ENCODE measurements at places on chromosomes 3 and 15.

- no peak for DNase-seq
These were observed 14.1 kb downstream of the ANKRD34C start for GRCh38 chr15:79296583-79296982.

- no peak for DNase-seq
These were observed 4.5 kb upstream of the GJD2 start for GRCh38 chr15:34759347-34759746.

- no peak for DNase-seq
These were observed 1.1 kb downstream of the IQCF6 start for GRCh38 chr3:51777985-51778384.

DNA sequence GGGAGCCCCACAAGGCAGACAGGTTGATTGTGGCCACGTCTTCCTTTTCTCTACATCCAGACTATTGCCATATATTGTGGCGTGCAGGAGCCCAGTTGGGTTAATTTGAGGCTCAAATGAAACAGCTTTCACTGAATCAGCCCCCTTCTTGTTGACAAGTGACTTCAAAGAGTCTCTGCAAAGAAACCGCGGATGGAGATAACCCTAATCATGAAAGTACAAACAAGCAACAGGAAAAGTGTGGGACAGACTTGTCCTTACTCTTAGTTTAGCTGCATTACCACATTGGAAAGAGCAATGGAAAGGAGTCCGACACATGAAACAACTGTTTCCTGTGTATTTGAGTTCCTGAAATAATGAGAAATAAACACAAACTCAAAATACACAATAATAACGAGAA, 3.3 kb downstream of the TMEM40 start:
- DNase-seq = no peak

DNA sequence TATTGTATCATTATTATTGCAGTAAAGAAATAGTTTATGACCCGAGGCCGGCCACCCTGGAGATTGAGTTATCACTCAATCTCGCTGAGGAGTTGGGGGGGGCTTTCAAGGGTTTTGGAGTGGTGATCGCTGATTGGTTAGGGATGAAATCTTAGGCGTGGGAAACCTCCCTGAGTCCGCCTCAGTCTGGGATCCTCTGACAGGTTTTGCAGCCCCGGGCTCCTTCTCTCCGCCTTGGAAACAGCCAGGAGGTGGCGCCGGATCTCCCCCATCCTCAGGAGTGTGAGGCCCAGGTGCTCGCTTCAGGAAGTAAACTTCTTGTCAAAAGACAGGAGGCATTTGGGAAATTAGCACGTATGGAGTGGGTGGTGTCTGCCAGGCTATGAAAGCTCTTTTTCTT, 41.1 kb upstream of the SEC61A1 start:
- DNase-seq = no peak

DNA sequence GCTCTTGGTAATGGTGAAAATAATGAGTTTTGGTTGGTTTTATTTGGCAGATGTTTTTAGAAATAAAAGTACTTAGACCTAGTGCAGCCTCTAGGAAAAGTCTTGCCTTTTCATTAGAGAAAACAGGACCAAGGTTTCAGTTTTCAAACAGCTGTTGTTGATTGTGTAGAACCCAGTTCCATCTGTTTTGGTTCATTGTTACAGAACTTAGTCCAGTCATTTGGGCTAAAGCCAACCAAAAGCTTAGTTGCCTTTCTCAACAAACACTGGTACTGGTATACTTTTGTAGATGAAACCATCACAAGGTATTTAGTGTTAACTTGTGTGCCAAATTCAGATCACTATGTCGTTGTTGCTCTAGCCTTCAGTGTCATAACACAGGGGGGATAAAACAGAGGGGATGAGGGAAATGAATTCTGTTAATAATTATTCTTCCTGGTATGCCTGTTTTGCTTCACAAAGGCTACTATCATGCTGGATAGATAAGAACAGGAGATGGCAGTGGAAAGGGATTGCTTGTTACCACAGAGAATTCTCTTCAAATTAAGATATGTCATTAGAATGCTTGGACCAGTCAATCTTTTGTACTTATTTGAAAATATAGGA, 12.6 kb upstream of the APH1B start:
- no peak for DNase-seq

DNA sequence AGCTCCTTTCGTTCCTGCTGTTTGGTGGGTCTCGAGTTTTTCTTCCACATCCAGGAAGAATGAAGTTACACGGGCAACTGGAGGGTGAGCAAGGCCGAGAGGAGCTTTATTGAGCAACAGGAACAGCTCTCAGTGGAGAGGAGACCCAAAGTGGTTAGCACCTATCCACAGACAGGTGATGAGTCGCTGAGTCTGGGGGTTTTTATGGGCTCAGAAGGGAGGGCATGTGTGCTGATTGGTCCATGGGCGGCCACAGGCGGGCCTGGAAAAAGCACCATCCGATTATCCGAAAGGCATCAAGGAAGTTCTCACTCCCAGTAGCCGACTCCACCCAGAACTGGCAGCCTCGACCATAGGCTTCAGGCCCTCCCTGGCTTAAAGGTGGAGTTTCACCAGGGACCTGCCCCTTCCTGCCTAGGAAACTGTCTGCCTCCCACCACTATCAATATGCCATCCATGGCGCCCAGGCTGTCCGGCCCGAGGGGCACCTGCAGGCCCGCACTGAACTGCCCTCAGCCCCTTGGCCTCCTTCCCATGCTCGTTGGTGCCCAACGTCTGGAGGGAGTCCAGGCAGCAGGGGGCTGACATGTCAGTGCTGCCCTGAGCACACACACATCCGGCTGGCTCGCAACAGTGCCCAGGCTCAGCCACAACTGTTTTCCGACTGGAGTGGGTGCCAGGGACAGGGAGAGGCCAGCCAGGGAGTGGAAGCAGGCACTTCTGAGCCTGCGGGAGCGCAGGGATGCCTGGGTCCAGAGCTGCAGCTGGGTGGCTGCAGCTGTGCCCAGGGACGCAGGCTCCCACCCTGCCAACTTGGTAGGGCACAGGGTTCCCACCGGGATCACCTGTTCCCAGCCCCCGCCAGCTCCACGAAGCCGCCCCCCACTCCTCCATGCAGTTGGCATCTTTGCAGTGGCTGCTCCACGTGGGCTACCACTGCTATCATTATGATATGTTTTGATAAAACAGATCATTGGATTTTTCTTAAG, 170.2 kb downstream of the FNDC3B start:
- no peak for DNase-seq

- DNase-seq = no peak
These were observed 480.5 kb upstream of the PROK2 start for GRCh38 chr3:72265256-72266015.

GRCh38 chr15:71319935-71320334, 204.7 kb downstream of the THSD4 start:
- no peak for DNase-seq

- no peak for DNase-seq
These were observed 3.6 kb downstream of the RBMS3 start for GRCh38 chr3:29284497-29284896.

DNA sequence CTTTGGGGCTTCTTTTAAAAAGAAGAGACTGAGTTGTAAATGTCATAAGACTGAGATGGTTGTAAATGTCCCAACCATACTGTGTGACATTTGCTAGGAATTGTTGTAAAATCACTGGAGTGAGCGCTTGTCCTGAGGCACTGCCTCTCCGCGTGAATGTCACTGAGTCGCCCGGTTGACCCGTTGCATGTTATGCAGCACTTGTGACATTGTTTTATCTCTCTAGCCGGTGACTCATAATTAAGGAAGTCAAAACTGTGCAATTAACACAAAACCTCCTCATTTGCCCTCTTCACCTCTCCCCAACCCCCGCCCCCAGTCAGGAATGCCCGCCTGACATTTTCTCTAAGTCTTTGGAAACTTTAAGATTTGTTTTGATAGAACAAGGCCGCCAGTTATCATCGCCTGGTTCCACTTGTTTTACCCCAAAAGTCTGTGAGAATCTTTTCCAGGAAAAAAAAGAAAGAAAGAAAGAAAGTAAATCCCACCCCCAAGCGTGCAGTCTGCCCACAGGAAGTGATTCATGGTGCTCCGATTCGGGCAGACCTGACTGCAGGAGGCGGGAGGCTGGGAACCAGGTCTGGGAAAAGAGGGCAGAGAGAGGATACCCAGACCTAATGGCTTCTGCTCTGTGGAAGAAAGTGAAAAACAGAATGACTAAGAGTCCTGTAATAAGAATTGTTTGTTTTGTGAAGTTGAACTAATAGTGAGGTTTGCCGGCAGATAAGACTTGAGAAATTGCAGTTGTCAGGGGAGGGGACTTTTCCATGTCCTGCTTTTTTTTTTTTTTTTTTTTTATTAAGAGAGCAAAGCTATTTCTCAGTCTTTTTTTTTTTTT, 84.8 kb downstream of the SMAD3 start:
- DNase-seq = no peak
